ENCODE measurements at places on chromosomes 7 and 10.

DNA sequence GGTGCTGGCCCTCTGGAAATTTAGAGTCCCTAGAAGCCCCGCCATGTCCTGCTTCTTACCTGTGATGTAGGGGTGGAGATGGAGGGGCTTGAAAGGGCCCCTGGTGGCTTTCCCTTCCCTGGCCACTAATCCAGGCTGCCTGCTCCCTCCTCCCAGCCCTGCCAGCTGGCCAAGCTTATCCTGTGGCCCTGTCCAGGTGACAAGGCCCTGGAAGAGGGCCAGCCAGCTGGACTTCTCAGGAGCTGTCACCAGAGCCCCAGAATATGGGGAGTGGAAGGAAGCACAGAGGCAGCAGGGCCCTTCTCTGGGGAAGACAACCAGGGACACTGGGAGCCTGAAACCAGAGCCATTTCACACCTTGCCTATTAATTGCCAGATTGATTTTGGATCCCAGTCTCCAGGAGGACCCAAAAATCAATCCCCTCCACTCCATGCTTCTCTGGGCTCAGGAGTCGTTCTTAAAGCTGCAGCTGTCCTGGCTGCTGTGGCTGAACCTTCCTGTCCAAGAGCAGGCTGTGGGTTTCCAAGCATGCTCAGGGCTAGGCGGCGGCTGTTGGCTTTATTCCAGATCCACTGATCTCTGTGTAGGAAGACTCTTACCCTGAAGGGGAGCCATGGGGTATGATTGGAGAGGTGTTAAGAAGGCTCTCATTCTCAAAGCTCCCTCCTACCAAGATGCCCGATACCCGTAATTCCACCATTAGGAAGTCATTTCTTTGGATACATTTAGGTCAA lies 52.6 kb upstream of the PCBD1 start:
- H3K36me3 ChIP-seq: no peaks in the 10 kb centered on the region
- no peaks in the 10 kb centered on the region for H3K4me1 ChIP-seq
- H3K27ac ChIP-seq: no peak overlapping the region
- H3K27me3 ChIP-seq: peaks cover 32% of the 10 kb centered on the region
- DNase-seq: peak; percentile 62
- H3K4me3 ChIP-seq: no peak overlapping the region

DNA sequence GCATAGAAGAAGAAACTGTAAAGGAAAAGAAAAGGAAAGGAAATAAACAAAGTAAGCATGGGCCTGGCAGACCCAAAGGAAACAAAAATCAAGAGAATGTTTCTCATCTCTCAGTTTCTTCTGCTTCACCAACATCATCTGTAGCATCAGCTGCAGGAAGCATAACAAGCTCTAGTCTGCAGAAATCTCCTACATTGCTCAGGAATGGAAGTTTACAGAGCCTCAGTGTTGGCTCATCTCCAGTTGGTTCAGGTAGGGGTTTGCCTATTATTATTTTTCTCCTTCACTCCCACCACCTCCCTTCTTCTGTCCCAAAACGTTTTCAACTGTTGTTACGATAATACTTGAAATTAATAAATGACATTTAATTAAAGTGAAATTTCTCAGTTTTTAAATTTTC lies 139.6 kb downstream of the MLLT10 start:
- peaks cover 45% of the 10 kb centered on the region for H3K36me3 ChIP-seq
- no peaks in the 10 kb centered on the region for H3K27me3 ChIP-seq
- DNase-seq: no peak
- H3K4me3 ChIP-seq: no peak overlapping the region
- H3K4me1 ChIP-seq: no peaks in the 10 kb centered on the region

DNA sequence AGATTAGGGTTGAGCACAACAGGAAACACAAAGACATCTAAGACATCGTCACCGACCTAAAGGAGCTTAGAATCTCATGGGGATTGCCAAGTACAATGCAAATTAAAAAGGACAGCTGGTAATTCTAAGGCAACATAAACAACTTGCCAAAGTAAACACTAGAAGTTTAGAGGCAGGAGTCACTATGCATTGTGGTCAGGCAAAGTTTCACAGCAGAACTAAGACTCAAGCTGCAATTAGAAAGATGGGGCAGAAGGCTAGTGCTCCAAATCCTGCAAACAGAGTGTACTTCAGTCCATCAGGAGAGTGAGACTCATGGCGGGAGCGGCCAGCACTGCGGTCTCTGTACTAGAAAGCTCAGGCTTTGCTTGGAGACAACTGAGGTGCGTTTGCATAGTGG lies 52.7 kb downstream of the HIPK2 start:
- DNase-seq: no peak
- no peak overlapping the region for H3K4me3 ChIP-seq
- H3K4me1 ChIP-seq: no peaks in the 10 kb centered on the region
- peaks cover 3% of the 10 kb centered on the region for H3K27me3 ChIP-seq

DNA sequence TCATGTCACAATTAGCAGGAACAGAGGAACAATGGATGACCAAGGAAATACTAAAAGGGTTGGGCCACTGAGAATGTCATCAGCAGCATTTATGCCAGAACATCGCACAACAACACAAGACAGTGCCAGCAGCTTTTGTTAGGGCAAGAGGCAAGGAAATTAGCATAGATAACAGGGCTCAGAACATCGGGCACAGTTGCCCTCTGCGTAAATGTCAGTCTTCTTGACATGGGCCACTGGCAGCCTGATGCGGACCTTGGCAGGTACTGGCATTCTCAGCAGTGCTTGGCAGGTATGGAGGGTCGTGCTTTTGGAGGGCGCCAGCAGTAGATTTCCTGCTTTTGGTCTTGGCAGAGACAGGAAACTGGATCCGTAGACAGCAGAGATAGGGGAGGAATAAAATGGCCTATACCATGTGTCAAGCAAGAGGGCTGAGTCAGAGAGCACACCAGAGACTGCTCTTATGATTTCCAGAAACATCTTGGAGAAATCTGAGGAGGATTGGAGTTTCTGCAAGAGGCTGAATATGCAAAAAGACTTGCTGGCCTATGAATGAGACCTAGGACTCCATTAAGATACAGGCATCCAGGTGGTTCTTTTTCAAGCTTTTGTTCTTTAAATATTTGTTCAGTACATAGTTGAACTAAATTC lies 371.5 kb upstream of the MTPN start:
- H3K27me3 ChIP-seq: no peaks in the 10 kb centered on the region
- no peak overlapping the region for H3K27ac ChIP-seq
- H3K4me1 ChIP-seq: no peaks in the 10 kb centered on the region
- no peak for DNase-seq
- no peaks in the 10 kb centered on the region for H3K36me3 ChIP-seq
